ENCODE measurements at places on chromosomes 5 and 9.

DNA sequence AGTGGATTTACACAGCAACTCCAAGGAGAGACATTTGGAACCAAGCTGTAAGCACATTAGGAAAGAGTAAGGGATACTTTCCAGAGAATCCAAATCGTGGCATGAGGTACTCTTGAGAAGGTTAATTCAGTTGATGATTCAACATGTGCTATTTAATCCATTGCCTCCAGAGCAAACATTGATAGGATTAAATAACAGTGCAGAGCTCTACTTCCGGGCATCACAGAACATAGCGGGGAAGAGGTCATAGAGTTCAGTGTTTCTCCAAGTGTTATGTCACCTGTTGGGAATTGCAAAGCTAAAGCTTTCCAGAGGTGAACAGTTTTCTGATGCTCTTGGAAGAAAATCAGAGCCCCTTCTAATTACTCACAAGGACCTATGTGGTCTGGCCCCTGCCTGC lies 127.5 kb downstream of the PPP2R2B start:
- DNase-seq, result no peak

GRCh38 chr9:17802249-17802857 lies 223.5 kb downstream of the SH3GL2 start:
- no peak for DNase-seq

DNA sequence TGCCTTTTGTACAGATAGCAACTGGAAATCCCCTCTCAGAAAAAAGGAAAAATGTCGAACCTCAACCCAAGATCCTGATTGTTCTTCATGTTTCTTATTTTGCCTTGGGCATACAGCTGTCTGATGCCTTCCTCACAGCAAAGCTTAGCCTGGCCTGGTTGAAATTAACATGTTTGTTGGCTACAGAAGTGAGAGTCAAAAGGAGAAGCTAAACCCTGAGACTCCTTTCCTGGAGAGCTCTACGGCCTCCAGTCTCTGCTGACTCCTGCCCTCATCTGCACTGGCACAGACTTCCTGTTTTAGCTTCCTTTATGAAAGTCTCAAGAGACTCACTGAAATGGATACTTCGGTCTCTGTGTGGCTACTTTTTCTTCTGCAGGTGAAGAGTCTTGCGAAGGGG lies 186.7 kb downstream of the PARP8 start:
- no peak for DNase-seq

- peak; percentile 68 for DNase-seq
Measured at GRCh38 chr9:136769710-136770191, 5.4 kb upstream of the LCN15 start.

- no peak for DNase-seq
Measured at GRCh38 chr9:127989094-127989493, 8.3 kb upstream of the EEIG1 start.

GRCh38 chr5:58411372-58411771 lies 48.5 kb downstream of the PLK2 start:
- no peak for DNase-seq

DNA sequence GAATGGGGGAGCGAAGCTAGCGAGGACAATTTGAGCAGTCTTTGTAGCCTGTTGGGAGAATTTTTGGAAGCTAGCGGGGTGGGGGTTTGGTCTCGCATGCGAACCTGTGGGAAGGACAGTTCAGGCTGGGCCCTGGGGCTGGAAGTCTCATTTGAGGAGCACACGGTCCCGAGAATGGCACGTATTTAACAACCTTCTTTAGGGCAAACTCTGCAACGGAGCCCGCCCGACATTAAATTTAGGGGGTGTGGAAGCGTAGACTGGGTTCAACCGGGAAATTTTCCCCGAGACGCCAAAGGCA lies 35.2 kb upstream of the NFIB start:
- no peak for DNase-seq
